ENCODE measurements at places on chromosomes 12 and 14.

DNA sequence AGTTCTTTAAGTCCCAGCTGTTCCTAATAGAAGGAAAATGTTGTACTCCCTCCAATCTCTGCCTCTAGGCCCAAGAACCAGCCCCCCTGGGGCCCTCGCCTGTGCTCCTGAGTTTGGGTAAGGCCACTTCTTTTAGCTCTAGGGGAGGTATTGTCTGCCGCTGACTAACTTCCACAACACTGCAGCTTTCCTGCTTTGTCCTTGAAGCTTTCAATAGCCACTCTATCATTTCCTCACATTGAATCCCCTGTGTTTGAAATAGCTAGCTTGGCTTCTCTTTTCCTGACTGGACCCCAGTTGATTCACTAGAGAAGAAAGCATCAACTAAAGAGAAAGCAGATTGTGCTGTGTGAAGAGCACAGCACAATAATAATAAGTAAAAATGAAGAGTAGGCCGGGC lies 28.8 kb downstream of the KRT80 start:
- no peak for DNase-seq

DNA sequence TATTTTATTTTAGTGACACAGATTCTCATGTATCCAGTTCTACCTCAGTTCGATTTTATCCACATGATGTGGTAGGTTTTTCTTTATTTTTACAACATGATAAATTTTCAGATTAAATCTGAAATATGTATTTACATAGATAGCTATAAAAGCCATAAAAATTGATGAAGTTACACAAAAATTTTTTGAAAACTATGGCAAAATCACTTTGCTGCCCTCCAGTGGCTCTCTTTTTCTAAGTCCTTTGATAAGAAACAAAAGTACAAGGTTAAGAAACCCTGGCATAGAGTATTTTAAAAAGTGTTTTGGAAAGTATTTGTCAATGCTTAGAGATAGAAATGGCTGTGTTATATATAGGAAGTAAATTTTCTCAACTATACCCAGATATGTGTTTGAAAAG lies 104.2 kb downstream of the PCNX1 start:
- DNase-seq = no peak

- peak; percentile 88 for DNase-seq
Measured at GRCh38 chr14:67240168-67240932, 885 bp upstream of the PALS1 start.

DNA sequence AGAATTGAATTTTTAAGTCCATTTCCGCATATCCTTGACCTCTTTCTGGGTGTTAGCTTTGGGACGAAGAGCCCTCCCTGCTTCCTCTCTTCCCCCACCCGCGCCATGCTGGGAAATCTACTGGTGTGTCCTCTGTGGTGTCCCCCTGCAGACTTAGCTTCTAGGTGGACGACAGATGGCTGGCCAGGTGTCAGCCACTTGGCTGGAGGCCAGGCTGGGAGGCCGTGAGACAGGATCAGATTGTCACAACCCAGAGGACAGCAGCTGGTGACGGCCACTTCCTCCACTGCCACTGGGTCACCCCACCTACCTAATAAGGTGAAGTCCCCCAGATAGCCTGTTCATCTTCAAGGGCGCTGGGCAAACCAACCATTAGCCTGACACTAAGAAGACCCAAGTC lies 13.3 kb upstream of the DTX1 start:
- no peak for DNase-seq

DNA sequence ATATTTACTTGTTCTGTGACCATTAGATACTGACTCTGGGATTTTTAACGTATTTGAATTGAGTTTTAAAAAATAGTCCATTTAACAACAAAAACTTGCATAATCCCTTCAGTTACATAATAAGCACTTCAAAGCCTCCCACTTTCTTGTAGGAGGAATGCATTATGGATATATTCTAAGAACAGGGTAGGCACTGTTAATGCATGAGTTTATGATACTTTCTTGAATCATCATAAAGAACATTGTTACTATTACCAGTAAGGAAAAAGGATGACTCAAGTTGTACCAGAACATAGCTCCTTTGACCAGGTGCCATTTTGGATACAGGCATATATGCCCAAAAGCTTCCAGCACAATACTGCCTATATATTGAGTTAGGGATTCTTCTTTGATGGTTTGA lies 671.4 kb downstream of the GALC start:
- no peak for DNase-seq

GRCh38 chr12:22529281-22530060 lies 14.9 kb downstream of the C2CD5 start:
- DNase-seq = peak; percentile 53

DNA sequence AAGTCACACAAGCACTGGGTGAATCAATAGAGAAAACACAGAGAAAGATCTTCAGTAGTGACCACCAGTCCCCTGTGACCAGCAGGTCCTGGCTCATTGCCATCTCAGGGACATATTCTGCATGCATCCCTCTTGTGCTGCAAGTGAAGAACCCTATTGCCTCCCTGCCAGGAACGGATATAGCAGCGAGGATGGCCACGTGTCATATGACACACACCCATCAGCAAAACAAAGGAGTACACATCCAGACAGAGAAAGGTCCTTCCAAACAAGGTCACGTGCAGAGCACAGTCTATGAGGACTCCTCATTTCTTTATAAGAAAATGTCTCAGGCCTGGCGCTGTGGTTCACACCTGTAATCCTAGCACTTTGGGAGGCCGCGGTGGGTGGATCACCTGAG lies 638.4 kb downstream of the FLRT2 start:
- DNase-seq = no peak

GRCh38 chr14:91008759-91009409 lies 51.6 kb downstream of the RPS6KA5 start:
- DNase-seq = no peak

DNA sequence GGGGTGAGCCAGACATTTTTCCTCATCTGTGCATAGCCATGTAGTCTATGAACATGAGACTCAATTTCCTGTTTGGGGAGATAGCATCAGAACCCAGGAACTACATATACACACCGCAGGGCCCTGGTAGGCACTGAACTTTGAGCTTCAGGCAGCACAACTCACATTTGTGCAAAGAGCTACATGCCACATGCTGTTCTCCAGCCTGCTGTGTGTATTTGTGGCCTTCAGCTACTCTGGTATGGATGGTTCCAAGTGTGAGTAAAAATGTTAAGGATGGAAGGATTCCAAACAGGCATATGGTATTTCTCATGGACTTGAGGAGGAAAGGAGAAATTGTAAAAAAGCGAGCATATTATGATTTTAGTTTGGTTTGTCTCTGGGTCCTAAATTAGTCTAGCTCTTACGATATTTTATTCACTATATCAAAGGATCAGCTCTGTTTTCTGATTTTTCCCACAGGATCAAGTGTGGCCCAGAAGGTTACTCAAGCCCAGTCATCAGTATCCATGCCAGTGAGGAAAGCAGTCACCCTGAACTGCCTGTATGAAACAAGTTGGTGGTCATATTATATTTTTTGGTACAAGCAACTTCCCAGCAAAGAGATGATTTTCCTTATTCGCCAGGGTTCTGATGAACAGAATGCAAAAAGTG lies 422.4 kb upstream of the OR4E1 start:
- DNase-seq = no peak

- DNase-seq = no peak
Measured at GRCh38 chr14:69487771-69488170, 3.2 kb downstream of the PLEKHD1 start.

DNA sequence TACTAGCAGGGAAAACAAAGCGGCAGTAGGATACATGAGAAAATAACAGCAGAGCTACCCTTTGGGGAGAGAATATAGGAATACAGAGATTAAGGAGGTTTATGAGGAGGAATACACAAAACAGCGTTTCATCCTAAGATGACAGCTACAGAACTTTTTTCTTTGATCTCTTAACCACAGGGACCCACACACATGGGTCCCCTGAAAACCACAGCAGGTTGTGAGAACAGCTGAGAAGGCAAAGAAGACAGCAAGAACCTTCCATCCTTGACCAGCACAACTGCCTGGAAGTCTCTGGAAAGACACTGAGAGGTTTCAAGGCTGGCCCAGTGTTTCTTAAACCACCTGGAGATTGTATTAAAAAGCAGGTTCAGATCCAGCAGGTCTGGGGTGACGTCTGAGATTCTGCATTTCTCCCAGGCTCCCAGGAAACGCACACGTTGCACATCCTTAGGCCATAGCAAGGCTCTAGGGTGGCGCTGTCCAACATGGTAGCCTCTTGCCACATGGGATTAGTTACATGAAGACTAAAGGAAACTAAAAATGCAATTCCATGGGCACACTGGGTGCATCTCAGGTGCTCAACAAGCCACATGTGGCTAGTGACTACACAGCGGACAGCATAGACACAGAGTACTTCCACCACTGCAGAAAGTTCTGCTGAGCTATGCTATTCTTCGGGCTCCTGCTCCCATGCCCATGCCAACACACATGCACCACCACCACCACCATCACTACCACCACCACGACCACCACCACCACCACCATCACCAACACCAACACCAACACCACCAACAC lies 92.3 kb downstream of the FOXN3 start:
- no peak for DNase-seq

GRCh38 chr12:105843986-105844760 lies 294.6 kb downstream of the NUAK1 start:
- DNase-seq = no peak

DNA sequence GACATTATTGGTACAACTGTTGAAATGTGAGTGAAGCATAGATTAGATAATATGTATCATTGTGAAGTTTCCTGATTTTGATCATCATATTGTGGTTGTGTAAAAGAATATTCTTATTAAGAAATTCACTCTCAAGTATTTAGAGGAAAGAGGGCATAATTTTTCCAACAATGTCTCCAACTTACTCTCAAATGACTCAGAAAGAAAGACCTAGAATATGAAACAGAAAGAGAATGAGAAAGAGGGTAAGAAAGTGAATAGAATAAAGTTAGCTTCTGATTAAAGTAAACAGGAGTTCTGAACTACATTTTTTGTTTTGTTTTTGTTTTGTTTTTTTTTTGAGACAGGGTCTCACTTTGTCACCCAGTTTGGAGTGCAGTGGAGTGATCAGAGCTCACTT lies 123.0 kb downstream of the CPNE8 start:
- no peak for DNase-seq

DNA sequence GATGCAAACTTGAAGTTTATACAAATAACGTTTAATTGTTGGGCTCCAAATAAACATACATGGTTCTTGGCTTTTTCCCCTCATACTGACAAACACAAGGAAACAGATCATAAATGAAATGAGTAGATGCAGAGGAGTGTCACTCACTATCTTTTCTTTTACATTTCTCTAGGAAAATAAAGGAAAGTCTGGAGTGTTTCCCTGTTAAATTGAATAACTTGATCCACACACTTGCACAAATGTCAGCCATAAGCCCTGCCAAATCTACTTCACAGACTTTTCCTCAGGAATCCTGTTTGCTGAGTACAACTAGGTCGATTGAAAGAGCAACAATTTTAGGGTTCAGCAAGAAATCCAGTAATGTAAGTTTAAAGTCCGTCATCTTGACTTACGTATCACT lies 175.3 kb downstream of the PLCZ1 start:
- no peak for DNase-seq

- no peak for DNase-seq
Measured at GRCh38 chr14:70726651-70727375, 82.5 kb downstream of the MAP3K9 start.

GRCh38 chr12:122944605-122945592 lies 21.4 kb downstream of the ABCB9 start:
- DNase-seq = no peak

DNA sequence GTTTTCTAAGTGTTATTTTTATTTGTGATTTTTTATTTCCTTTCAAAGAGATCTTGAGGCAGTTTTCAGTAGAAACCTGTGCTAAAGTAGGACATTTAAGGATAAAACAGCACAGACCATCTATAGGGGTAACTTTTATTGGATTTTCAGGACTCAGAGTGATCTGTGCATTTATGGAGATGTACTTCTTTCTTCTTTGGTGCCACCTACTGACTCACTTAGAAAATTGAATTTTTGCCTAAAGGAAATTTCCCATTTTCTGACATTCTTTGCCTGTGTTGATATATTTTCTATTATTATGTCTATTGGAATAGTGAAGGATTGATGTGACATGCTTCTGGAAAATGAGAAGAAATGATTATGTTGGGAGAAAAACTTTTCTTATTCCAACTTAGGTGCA lies 113.0 kb downstream of the UNC79 start:
- DNase-seq = peak; percentile 24

DNA sequence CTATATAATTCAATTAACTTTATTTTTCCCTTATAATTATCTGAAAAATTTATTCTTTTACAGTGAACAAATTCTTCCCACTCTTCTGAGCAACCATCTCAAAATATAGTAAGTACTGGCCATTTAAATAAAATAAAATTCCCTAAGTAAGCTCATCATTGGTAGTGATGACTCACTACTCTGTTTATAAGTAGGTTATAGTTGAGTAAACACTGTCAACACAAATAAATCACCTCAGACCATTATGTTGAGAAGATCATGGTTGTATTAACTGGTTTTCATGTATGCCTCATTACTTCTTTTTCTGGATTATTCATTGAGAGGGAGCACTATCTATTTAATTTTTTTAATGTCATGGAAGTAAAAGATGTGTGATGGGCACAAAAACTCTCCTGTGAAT lies 220.5 kb downstream of the SEC23A start:
- no peak for DNase-seq

DNA sequence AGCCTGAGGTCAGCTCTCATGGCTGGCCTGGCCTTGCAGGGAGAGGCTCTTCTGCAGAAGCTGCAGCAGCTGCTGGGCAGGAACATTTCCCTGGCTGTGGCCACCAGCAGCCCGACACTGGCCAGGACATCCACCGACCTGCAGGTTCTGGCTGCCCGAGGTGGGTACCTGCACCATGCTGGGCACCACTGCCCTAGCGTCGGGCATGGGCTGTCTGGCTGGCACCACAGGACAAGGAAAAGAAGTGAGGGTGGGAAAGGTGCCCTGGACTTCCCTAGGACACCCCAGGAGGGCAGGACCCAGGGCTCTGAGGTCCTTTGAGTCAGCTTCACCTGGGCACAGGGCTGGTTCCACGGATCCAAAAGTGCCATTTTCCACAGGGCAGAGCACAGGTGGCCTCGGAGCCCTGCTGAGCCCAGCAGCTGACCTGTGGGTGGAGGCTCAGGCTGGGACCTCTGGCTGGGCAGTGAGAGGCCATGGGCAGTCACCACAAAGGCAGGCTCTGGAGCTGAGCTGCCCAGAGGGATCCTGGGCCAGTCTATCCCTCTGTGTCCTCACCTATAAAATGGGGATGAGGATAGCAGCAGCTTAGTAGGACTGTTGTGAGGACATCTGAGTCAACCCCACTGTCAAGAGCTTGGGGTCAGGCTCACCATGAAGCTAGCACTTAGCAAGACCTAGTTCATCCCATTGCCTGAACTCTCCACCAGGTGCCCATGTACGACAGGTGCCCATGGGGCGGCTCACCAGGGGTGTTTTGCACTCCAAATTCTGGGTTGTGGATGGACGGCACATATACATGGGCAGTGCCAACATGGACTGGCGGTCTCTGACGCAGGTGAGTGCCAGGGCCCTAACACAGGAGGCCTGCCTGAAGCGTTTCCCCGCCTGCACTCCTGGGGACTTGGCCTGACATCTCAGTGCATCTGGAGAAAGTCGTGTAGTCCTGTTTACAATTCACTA lies 4.9 kb downstream of the PLD4 start:
- DNase-seq = no peak
